GF-D8 (cell line): ENCODE measurements at places on chromosomes 2 and 18.

GRCh38 chr2:102438111-102438510, 15.2 kb downstream of the IL18RAP start:
- no peak for DNase-seq

- DNase-seq, result no peak
Measured at GRCh38 chr2:238336151-238336550, 15.8 kb downstream of the TRAF3IP1 start.

DNA sequence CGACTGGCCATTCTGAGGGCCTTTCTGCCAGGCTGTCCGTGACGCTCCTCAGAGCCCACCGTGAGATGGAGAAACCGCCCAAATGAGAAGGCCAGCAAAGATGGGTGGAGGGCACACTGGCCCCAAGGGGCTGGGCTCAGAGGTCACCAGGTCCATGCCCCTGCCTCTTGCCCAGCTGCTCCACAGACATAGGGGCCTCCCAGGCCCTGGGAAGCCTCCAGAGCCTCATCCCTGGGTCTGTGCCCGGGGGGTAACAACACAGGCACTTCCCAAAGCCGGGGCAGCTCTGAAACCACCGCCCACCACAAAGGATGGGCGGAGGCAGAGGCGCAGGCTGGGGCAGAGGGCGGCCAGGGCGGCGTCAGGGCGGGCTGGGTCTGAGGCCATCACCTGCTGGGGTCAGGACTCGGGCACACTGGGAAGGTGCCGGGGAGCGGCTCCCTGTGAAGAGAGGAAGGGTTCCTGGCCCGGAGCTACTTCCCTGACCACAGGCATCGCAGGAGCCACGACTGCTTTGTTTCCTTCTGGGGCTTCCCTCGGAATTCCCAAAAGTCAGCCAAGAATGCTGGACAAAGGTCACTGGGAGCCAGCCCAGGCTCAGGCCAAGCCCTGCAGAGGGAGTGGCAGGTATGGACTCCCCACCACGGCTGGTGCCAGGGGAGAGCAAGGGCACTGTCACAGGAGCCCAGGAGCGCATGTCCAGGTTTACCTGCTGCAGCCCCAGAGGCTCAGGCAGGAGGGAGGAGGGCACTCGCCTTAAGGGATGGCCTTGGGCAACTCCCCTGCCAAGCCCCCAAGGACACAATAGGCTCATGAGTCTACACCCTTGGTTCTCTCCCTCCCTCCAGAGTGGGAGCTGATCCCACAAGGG, 9.4 kb downstream of the CYP26B1 start:
- no peak for DNase-seq

DNA sequence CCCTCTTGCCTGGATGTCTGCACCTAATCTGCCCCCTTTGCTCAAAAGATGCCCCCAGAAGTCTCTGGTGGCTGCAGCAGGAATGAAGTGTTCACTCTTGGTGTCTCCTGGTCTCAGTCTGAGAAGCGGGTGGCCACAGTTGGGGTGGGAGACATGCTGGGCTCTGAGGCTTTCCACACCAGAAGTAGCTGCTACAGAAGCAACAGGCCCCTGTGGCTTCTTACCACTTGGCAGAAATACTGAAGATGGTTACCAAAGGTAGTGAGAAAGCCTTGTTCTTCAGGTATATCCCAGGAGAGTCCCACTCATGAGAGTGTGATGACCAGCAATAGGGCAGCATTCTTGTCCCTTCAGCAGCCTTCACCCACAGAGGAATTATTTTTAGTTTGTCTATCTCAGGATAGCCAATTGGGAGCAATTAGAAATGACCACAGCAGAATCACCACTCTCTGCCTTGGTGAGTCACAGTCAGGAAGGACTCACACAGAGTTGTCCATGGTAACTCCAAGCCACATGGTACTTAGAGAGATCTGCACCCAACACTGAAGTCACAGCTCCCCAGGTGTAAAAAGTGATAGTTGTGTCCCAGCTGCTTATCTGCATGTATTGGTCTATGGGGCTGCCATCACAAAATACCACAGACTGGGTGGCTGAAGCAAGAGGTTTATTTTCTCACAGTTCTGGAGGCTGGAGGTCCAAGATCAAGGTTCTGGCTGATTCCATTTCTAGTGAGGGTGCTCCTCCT, 169.8 kb upstream of the ID2 start:
- DNase-seq, result no peak

- no peak for DNase-seq
Measured at GRCh38 chr18:58492891-58493469, 135.9 kb downstream of the ALPK2 start.

GRCh38 chr2:230650585-230651137, 62.0 kb upstream of the CAB39 start:
- peak; percentile 78 for DNase-seq

DNA sequence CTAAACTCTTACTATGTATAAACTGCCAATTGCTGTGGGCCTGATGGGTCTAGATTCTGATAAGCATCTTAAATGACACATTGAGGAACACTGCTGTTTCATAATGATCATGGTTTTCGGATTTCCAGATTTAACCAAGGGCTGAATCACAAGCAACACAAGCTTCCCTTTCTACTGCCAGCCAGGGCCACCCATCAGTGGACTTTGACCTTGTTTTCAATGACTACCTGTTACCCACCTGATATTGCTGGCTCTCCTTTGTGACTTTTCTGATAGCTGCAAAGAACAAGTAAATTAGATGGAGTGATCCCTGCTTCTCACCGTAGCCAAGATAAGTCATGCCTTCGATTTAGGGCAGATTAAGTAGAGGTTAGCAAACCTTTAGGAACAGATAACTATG, 259.0 kb downstream of the PAX3 start:
- DNase-seq, result no peak

GRCh38 chr18:58867281-58867961, 2.7 kb downstream of the ZNF532 start:
- DNase-seq, result no peak
